ENCODE measurements at places on chromosomes 5 and 9.

GRCh38 chr9:97556721-97557605 is 55.5 kb downstream of the TMOD1 start:
- no peak for DNase-seq

- no peak for DNase-seq
Observed at GRCh38 chr5:74504463-74504862, 136.1 kb downstream of the ENC1 start.

DNA sequence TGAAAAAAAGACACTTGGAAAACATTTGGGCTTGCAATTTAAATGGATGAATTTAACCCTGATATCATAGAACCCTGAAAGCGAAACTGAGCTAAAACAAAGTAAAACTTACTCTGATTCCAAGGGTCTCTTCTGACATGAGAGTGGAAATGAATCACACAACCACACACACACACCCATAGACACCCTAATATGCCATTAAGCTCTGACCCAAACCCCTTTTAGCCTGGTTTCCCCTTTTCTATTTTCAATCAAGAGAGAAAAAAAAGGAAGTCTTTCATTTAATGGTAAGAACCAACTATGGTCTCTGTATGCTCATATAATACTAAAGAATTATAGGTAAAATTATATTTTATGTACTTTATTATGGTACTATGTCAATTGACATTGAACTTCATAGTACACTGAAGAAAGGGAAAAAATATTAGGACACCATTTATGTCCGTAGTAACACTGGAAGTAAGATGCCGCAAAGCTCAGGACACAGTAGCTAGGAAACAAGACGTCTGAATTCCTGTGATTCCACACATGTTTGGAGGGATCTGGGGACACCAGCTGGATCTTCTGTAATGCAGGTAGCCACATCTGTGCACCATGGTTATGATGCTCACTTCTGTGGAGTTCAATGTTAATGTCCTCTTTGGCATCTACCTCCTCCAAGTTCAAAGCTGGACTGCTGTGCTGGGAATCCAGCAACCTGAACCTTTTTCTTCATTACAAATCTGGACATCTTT is 95.8 kb downstream of the PCSK1 start:
- peak; percentile 69 for DNase-seq

DNA sequence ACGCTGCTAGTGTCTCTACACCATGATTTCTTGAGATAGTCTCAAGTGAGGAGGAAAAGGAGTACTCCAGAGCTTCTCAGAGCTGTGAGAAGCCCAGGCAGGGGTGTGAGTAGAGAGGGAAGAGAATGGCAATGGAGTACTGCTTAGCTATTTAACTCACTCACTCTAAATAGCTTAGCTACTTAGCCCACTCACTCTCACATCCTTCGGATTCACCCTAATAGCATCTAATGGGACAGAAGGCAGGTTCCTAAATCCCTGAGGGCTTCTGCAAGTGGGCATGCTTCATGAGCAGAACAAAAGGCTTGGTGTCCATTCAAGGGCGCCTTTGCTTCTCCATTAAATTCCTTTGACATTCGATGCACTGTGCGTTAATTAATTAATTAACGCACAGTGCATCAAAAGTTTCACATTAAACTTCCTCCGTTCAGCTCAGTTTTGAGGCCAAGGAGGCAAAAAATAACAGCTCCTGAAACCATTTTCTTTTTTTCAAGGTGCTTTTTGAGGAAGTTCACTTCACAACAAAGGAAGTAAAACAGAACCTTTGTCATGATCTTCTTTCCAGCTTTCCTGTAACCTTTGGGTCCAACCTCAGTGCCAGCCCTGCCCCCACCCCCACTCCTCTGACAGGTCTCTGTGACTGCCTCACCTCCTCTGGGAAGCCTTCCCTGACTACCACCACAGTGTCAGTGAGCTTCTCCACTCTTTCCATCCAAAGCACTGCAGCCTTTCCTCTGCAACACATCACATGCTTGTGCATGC is 294.0 kb downstream of the SEC61B start:
- DNase-seq: peak; percentile 61

- DNase-seq: no peak
Observed at GRCh38 chr5:107153283-107153682, 517.5 kb downstream of the EFNA5 start.

- no peak for DNase-seq
Observed at GRCh38 chr5:72440207-72440638, 67.0 kb downstream of the ZNF366 start.

DNA sequence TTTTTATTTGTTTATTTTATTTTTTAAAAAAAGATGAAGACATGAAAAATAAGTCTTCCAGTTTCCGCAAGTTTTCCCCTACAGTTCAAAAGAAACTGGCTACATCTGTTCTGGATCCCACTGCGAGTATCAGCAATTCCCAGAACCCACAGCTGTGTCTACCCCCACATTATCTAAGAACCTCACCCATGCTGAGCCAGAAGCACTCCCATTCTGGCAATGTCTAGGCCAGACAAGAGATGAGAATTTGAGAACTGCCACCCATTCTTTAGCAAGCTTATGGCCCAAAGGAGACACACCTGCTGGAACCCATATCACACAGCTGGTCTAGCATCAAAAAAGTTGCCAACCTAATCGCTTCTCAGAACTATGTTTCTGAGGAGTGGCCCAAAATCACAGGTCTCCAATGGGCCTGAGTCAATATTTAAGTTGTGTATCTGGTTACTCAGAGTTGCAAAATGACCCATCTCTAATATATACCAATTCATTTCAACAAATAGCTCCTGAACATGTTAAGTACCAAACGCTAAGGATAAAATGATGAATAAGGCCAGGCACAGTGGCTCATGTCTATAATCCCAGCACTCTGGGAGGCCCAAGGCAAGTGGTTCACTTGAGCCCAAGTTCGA is 27.1 kb downstream of the MTMR12 start:
- no peak for DNase-seq

- DNase-seq: no peak
Observed at GRCh38 chr5:147348046-147348445, 113.2 kb downstream of the STK32A start.

DNA sequence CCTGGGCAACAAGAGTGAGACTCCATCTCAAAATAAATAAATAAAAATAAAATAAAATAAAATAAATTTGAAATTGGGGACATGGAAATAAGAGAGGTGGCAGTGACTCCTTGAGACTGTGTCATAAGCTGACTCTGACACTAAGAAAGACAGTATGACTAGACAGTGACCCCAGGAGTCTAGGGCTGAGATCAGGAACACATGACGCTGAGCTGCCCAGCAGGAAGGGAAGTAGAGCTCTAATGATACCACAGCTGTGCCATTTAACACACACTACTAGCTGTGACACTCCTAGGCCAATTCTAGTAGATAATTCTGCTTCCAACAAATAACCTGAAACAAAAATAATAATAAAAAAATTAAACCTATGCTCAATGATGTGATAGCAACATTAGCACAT is 293.0 kb downstream of the SEC61B start:
- DNase-seq: peak; percentile 97

DNA sequence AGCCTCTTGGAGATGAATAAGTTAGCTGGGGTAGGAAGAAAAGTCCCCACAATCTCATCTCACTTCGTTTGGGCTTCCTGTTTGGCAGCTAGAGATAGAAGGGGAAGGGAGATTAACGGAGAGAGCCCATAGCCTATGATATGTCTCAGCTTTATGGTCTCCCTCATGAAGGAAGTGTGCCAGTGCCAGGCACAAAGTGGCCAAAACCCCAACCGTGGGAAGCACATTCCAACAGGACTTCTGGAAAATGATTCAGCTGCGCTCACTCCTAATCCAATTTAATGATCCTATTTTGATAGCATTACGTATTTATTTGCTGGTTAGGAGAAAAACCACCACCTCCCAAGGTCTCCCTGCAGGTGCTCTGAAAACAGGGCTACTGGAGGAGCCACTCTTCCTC is 303.1 kb upstream of the CLINT1 start:
- DNase-seq: no peak

DNA sequence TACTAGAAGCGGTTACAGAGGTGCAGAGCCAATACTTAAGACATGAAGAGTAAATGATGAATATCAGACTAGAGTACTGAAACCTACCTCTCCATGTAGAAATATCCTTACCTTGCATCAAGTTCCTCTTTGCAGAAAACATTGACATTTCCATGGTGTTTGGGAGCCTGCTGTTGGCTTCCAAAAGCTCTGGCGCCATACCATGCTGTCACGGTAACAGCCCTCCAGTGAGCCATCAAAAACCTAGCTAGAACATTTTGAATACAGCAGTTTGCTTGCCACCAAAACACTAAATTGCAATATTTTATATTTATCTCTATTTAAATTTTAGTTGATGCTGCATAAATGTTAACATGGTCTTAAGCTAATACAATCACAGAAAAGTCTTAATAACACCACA is 144.1 kb upstream of the LRRTM2 start:
- no peak for DNase-seq

DNA sequence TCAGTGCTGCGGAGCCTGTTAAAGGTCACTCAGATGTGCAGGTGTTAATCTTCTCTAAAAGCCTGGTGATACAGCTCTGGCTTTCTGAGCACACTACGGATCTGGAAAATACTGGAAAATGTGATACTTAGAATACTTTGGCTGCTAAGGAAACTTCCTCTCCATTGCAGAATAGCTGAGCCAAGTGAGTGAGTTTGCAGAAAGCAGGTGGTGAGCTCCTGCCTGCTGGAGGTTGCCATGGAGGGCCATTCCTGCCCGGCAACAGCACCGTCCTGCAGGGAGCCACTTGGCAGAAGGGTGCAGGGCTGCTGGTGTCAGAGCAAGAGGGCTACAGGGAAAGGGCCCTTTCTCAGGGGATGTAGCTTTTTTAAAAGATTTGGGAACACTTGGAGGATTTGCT is 40.7 kb downstream of the SECISBP2 start:
- no peak for DNase-seq

- DNase-seq: no peak
Observed at GRCh38 chr9:88992556-88992955, 1.3 kb downstream of the S1PR3 start.

DNA sequence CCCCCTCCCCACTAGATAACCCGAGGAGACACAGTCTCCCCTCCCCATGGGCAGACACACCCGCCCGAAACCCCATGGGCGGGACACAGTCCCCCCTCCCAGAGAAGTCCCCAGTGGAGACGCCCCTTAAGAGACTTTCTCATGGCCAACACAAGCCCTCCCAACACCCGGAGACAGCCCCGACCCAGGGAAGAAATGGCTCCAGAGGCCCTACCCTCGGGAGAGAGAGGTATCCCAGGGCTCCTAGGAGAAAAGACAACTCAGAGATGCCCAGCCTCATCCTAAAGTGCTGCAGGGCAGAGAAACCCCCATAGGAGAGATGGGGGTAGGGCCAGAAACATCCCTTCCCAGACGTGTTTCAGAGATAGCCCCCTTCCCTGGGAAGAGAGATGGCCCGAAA is 27.4 kb downstream of the PCDH1 start:
- no peak for DNase-seq

DNA sequence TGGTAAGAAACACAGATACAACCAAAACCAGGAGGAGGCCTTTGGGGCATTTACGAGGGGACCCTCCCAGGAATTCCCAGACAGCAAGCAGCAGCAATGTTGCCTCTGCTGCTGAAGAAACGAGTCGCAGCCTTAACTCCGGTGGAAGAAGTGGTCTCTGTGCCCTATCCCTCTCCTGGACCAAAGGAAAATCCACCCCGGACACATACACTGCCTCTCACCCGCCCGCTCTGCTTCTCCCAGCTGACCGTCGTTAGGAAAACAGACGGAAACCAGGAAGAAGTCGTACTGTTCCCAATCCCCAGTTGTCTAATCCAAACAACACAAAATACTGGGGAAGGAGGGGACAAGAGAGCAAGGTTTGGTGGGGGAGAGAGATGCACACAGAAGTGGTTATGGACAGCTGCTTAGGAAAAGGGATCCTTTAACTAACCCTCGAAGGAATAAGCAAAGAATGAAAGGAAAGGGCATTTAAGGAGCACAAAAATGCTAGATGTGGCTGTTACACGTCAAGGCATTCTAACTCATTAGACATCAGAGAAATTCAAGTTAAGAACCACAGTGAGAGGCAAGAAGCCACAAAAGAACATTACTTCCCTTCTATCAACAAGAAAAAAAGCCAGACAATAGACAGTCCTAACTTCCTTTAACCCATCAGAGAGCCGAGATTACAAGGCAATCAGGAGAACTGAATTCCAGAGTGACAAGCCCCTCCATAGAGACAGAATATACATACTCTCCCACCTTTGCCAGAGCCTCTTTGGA is 71.9 kb downstream of the ACTL7B start:
- DNase-seq: peak; percentile 9

- DNase-seq: no peak
Observed at GRCh38 chr9:69600314-69601047, 71.7 kb downstream of the APBA1 start.

- no peak for DNase-seq
Observed at GRCh38 chr9:75739884-75740611, 150.4 kb upstream of the PCSK5 start.

- DNase-seq: no peak
Observed at GRCh38 chr5:126516133-126516532, 78.9 kb downstream of the ALDH7A1 start.

GRCh38 chr9:129889941-129890717 is 54.9 kb downstream of the USP20 start:
- peak; percentile 92 for DNase-seq

- DNase-seq: no peak
Observed at GRCh38 chr5:148849461-148849860, 23.1 kb downstream of the ADRB2 start.

DNA sequence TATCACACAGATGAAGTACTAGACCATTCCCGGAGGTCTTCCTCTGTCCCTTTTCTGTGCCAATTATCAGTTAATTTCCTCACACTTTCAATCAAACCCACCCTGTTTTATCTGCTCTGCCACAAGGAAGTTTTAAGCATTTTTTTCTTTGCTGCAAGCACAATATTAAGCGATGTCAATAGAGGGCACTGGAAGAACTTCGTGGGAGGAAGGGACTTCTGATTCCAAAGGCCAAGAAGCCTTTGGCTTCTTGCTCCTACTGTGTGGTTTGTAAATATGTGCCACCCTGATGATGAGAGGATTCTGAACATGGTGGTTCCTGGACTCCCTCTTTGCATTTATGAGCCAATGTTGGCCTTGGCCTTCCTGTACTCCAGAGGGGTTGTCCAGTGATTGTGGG is 1712.5 kb upstream of the C9orf72 start:
- no peak for DNase-seq

DNA sequence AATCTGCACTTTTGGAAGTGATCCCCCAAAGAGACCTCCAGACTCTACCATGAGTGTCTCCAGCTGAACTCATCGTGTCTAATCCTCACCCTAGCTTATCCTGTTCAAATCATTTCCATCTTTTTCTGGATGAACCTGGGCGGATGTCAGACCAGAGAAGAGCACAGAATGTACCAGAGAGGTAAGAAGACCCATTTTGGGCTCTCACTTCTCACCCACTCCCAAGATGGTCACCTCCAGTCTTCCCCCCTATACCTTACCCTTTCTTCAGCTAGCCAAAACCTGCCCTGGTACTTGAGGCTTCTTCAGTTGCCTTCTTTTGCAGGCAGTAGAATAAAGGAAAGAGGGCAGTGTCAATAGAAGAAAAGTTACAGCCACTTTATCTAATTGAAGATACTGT is 27.9 kb upstream of the ANXA2R start:
- DNase-seq: no peak

GRCh38 chr9:24041160-24041690 is 215.2 kb upstream of the ELAVL2 start:
- DNase-seq: no peak
